ENCODE measurements at places on chromosomes 5 and 9.
A peak's percentile ranks its signal among the peaks of the same experiment; 100 is the strongest.

GRCh38 chr5:72959257-72959656 lies 3.4 kb downstream of the FCHO2 start:
- DNase-seq: no peak

DNA sequence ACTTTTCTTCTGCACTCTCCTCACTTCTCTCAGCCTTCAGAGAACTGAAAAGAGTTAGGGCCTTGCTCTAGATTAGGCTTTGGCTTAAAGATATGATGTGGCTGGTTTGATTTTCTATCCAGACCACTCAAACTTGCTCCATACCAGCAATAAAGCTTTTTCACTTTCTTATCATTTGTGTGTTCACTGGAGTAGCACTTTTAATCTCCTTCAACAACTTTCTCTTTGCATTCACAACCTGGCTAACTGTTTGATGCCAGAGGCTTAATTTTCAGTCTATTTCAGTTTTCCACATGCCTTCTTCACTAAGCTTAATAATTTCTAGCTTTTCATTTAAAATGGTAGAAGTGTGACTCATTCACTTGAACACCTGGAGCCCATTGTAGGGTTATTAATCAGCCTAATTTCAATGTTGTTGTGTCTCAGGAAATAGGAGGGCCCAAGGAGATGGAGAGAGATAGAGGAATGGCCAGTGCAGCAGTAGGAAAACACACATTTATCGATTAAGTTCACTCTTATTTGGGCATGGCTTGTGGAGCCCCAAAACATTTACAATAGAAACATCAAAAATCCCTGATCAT lies 5.9 kb downstream of the ATPSCKMT start:
- DNase-seq: no peak

- peak; percentile 75 for DNase-seq
Observed at GRCh38 chr9:69380811-69381210, 55.8 kb downstream of the ENTREP1 start.

DNA sequence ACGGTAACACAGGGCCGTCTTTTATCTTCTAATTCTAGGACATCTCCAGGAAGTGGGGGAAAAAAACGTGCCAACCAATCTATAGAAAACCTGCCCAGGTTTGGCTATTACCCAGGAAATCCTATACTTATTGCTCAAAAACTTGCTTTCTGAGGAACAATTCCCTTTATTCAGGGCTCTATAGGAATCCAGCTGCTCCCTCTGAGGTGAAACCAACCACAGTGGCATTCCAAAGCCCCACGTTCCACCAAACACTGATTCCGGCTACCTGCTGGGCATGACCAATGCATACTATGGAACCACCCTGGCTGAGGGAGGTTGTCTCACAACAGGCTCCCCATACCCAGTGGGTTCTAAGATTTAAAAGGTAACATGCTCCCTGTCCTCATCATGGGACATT lies 57.6 kb downstream of the GLIS3 start:
- no peak for DNase-seq

DNA sequence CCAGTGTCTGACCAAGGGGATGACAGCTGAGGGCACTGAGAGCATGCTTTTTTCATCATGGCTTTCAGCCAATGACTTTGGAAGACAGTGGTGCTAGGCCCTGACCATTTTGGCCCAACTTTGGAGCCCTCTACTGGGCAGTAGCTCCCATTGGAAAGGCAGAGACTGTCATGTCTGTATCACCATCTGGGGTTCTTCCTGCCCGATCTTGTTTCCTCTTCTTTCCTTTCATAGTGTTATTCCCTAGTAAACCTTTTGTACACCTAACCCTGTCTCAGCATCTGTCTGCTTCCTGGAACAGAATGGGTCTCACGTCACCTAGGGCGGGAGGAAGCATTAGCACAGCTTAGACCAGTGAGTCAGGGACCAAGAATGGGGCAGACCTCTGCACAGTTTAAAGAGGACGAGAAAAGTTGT lies 97.4 kb upstream of the MAST4 start:
- peak; percentile 7 for DNase-seq

DNA sequence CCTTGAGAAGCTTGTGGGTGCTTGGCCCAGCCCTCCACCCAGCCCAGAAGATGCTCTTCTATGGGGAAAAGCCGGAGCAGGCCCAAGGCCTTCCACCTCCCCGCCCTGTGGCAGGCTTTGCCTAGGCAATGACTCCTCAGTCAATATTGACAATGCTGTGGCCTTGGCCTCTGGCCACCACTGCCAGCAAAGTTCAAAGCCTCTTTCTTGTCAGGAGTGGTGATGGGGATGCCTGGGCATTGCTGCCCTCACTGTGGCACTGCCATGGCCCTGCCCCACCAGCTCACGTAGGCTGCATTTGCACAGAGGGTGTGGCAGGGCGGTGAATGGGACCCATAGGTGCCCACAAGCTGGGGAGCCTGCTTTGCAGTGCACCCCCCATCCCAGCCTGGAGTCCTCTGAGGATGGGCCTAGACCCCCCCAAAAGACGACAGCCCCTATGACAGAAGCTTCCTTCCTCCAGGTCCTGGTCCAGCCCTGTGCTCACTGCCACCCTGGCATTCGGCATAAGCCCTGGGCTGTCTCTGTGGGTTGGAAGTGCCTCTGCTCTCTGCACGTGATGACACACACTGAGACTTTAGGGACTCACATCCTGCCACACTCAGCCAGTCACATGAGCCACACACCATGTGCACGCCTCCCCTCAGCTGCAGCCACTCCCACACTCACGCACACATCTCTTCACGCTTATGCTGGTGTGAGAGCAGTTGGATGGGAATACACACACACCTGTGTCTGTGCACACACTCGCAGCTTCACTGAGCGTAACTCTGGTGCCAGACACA lies 31.1 kb downstream of the MORN5 start:
- DNase-seq: peak; percentile 42

- no peak for DNase-seq
Observed at GRCh38 chr5:168001318-168001717, 290.1 kb upstream of the WWC1 start.

DNA sequence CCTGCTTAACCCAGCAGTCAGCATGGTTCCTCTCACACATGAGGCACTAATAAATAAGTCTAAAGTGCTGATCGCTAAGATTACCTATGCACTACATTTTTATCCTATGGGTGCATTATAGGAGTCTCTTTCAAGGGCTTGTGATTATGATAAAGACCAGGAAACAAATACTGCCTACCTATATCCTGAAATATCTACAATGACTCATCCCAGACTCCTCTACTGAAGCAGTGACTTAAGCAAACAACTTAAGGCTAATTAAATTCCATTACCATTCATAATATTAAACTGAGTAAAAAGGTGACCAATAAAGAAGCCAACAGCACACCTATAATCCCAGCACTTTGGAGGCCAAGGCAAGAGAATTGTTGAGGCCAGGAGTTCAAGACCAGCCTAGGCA lies 338.4 kb downstream of the DNAH5 start:
- DNase-seq: no peak

DNA sequence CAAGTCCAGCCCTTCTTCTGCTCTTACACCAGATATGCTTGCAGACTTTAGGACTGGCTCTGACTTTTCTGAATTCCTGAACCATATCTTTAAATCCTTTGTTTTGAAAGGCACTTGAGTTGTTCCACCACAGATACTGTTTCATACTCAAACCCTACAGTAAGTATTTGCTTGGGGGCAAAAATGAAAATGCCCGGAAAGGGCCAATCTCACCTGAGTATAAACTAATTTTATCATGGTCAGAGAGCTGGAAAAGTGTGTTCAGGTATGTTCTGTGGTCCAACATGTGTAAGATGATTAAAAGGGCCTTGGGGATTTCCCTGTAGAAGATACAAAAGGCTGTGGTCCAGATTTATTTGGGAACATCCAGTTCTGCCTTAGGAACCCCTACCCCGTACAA lies 225.2 kb downstream of the MAN2A1 start:
- no peak for DNase-seq

DNA sequence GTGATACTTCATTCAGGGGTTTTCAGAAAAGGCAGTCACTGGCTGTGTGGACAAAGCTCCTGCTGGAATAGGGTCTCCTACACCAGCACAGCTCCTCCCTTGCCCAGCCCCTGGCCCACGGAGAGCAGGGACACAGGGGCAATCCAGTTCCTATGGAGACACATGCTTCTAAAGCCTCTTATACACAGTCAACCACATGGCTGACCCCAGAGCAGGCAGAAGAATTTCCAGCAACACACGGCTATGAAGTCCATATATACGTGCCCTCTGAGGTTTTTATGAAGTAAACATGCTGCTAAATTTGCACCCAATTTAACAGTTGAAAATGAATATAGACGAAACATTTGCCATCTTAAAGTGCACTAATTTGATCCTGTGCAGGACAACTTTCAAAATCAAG lies 19.4 kb downstream of the PSMB7 start:
- no peak for DNase-seq

DNA sequence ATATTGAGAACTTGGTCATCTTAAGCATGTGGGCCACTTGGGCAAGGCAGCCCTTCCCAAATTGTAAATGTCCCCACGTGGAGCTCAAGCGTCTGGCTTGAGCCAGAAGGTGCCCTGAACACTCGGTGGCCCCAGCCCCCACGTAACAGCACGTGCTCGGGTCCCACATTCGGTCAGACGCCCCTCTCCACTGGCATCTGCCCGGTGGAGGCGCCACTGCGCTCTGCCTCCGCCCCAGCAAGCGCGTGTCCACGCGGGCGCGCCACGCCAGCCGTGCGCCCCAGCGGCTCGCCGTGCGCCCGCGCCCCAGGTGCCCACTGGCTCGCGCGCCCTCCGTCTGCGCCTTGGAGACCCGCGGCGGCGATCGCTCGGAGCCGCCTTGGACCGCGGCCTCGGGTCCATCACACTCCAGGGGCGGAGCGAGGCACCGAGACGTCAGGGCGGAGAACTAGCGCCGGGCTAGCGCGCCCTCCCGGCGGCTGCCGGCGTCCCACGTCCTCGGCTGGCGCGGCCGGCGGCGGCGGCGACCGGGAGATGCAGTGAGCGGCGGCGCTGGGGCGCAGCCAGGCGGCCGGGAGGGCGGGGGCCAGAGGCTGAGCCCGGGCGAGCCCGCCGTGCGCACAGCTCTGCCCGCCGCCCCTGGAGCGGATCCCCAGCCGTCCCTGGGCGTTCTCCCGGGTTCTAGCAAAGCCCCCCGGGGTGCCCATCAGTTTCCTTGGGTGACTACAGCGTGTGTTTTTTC lies at the start of gene PALM2AKAP2:
Gene PALM2AKAP2, plus strand, starts transcription at position 488 of the 742 bp plus-strand sequence. CDS start 291 bp downstream, outside the sequence.
- DNase-seq: peak; percentile 85

- peak; percentile 48 for DNase-seq
Observed at GRCh38 chr5:69231851-69232250, 2.8 kb upstream of the CDK7 start.

DNA sequence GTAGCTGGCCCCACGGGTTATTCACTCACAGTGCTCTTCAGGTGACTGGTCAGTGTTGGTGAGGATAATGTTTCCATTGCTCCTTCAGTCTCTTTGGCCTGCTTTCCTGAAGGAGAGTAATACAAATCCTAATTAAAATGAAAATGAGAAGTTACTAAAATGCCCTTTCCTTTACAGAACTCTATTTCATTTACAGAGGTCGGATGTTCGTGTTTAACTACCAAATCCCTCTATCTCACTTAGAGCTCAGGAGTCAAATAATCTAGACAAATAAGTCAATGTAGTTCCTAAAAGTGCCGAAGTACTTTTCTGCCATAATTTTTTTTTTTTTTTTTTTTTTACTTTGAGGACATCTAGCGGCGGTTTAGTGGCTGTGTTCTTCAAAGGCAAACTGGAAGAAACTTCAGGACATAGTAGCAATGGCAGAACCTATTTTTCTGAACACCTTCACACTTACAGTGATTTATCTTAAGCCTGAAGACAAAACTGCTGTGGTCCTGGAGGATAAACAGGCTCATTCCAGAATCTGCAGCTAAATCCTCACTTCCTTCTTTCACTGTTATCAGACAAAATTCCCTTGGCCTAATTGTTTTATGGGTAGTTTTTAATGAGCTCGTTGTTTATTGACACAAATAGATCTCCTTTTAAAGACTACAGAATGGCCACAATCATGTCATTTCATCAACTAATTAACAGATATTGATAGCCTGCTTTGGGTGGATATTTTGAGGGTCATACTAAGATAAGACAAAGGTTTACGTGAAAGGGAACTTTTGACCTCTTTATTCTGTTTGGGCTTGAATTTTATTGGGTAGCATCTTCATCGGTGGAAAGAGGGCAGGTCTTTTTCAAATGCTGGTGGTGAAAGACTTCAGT lies 207.6 kb upstream of the DMRTA1 start:
- peak; percentile 67 for DNase-seq

- peak; percentile 38 for DNase-seq
Observed at GRCh38 chr9:136051453-136051836, 43.6 kb downstream of the NACC2 start.

DNA sequence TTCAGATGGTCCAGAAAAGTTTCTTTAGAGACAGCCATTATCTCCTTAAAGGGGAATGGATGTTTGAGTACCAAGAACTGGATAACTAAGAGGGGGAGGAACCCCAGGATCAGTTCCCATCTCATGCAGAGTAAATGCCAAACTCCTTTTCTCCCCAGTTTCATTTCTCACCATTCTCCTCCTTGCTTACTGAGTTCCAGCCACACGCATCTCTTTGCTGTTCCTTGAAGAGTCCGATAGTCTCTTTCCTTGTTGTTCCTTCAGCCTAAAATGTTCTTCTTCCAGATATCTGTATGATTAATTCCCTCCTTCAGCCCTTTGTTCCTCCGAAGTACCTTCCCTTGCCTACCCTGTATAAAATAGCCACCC lies 30.0 kb downstream of the KDM4C start:
- no peak for DNase-seq

GRCh38 chr9:125268394-125269013 lies 6.9 kb downstream of the GAPVD1 start:
- no peak for DNase-seq

- DNase-seq: no peak
Observed at GRCh38 chr9:13491138-13491492, 211.6 kb upstream of the MPDZ start.

- no peak for DNase-seq
Observed at GRCh38 chr5:55304584-55304983, 2.9 kb downstream of the DHX29 start.

DNA sequence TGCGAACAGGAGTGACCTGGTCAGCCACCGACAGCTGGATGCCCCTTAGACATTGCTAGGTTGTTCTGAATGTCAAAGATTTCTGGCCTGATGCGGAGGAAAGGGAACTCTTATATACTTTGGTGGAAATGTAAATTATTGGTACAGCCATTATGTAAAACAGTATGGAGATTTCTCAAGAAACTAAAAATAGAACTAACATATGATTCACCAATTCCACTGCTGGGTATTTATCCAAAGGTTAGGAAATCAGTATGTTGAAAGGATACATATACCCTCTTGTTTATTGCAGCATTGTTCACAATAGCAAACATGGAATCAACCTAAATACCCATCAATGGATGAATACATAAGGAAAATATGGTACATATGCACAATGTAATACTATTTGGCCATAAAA lies 31.8 kb downstream of the DMRT3 start:
- peak; percentile 15 for DNase-seq

- DNase-seq: peak; percentile 84
Observed at GRCh38 chr9:36924071-36924470, 110.0 kb downstream of the PAX5 start.

GRCh38 chr5:161246749-161247148 lies 299.8 kb downstream of the GABRB2 start:
- DNase-seq: no peak
